ENCODE measurements at places on chromosomes 4 and X.

DNA sequence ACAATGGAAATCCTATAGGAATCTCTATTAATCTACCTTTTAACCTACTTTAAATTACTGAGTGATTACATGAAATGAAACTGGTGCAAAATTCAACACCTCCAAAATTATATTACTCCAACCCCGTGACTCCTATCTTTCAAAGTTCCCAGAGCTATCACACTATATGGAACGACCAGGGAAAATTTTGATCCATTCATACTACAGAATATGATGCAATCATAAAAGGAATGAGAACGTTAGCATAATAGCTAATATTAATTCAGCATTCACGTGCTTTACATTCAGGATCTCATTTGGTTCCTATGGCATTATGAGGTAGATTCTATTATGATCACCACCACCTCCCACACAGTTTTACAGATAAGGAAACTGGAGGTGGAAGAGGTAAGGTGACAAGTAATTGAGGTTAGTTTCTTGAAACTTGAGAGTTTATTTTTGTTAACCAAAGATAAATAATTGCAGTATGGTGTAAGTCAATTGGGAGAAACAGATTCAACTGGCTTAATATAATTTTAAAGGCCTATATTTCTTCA lies 29.4 kb upstream of the INTS6L start:
- no peak for DNase-seq

GRCh38 chrX:2538031-2538757 lies 37.4 kb upstream of the DHRSX start:
- no peak for DNase-seq

DNA sequence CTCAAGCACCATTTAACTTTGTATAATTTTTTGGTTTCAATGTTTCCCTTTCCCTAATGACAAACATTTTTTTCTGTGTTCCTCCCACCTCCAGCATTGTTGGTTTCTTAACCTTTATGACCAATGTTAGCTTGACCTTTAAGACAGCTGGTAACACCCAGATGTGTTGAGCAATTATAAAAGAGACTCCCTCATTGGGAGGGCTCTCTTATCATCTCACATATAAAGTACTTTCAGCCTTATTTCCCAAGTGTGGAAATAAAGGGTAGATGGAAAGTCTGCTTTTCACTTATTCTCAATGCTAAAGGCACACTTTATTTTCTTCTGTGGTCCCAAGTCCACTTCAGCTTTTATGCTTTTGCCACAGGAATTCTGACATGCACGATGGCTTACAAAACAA lies 1420.4 kb downstream of the RAPGEF2 start:
- DNase-seq: no peak

DNA sequence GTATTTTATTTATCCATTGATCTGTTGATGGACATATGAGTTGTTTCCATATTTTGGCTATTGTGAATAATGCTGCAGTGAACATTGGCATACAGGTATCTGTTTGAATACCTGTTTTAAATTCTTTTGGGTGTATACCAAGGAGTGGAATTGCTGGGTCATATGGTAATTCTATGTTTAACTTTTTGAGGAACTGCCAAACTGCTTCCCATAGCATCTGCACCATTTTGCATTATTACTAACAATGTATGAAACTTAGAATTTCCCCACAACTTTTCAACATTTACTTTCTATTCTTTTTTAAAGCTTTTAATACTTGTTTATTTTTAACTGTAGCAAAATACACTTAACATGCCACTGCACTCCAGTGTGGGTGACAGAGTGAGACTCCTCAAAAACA lies 57.0 kb upstream of the MSN start:
- DNase-seq: no peak

DNA sequence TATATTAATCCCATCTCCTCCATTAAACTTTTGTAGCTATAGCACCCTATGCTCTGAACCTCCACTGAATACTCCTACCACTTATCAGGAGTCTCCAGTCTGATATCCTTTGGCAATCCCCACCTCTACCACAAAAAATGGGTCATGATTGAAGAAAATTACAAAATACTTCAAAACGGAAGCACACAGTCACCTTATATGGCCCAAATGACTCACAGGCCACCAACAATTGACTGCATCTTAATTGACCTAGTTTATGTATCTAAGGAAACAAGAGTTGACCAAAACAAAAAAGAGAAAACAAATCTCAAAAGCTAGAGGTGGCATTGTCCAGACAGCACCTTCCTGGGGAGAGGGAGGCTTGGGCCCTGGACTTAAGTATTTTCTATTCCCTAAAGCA lies 120.0 kb upstream of the DIAPH2 start:
- no peak for DNase-seq

GRCh38 chrX:108332281-108332680 lies 105.9 kb downstream of the COL4A6 start:
- no peak for DNase-seq

DNA sequence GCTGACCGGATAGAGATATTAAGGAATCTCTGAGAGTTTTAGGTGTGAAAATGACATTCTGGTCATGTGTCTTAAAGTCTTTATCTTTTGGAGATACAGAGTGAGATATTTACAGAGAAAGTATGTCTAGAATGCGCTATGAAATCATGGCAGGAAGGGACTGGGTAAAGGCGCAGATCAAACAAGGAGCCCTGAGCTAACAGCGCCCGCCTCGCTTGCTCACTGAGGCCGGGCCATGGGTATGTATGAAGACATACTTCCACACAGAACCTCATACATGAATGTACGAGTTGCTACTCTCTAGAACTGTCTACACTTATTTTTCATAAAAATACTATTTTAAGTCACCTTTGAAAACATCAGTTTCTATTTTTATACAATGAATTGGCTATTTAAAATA lies 20.0 kb downstream of the FAM53A start:
- DNase-seq: no peak

DNA sequence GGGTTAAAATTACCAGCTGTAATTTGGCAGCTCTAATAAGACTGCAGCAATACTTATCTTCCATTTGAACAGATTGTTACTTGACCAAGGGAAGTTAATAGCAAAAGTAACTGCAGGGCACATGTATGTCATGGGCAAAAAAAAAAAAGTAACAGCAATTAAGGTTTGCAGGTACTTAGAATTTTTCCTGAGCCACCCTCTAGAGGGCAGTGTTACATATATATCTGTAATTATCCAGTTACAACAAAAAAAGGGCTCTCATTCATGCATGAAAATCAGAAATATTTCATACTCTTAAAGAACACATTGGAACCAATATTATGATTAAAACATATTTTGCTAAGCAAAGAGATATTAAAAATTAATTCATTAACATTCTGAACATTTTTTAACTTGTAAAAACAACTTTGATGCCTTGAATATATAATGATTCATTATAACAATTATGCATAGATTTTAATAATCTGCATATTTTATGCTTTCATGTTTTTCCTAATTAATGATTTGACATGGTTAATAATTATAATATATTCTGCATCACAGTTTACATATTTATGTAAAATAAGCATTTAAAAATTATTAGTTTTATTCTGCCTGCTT lies 25.1 kb downstream of the XIAP start:
- peak; percentile 29 for DNase-seq

DNA sequence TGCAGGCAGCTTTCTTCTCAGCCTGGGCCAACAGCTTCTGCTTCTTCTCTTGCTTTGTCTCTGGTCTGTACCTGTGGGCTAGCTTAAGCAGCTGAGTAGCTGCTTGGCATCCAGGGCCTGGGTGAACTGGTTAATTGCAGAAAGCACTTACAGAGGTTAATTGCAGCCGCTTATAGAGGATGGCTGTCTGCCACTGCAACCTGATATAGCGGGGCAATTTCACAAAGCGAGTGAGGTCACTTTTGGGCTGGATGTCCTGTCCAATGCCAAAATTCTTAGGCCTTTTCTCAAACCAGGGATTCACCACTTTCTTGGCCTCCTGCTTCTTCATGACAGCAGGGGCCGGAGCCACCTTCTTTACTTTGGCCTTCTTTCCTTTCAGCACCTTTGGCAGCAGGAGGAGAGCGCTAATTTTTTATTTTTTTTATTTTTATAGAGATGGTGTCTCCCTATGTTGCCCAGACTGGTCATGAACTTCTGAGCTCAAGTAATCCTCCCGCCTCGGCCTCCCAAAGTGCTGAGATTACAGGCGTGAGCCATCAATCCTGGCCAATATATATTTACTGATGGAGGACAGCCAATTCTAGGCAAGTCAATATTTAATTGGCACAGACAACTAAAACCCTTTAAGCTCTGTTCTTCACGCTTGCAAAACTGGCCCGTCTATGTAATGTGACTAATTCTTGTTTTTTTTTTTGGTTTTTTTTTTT lies 61.0 kb downstream of the ENOPH1 start:
- DNase-seq: no peak

DNA sequence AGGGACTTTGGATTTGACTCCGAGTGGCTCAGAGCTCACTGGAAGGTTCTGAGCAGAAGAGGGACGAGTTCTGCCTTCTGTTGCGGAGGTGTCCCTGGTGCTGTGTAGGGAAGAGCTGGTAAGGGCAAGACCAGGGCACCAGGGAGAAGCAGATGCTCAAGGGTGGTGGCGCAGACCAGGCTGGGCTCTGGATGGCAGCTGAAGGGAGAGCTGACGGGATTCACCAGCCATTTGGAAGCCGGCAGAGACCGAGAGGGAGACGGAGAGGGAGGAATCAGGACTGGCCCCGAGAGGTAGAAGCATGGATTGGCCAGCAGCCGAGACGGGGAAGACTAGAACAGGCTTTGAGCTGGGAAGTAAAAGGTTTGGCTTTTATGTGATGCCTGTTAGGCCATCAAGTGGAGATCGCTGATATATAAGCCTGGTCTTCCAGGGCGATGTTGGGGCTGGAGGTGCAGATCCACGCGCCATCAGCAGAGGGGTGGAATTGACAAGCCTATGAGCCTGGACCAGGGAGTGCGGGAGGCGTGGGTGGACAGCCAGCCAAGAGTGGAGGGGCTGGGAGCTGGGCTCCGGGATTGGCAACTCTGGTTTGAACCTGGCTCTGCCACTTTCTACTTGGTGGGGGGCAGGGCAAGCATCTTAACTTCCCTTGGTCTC lies 43.4 kb downstream of the ADRA2C start:
- no peak for DNase-seq

- DNase-seq: no peak
Observed at GRCh38 chr4:29853833-29854232, 866.3 kb upstream of the PCDH7 start.

- DNase-seq: no peak
Observed at GRCh38 chr4:78644063-78644691, 92.6 kb downstream of the ANXA3 start.

GRCh38 chr4:34108391-34108790 lies 2135.9 kb downstream of the ARAP2 start:
- peak; percentile 88 for DNase-seq

DNA sequence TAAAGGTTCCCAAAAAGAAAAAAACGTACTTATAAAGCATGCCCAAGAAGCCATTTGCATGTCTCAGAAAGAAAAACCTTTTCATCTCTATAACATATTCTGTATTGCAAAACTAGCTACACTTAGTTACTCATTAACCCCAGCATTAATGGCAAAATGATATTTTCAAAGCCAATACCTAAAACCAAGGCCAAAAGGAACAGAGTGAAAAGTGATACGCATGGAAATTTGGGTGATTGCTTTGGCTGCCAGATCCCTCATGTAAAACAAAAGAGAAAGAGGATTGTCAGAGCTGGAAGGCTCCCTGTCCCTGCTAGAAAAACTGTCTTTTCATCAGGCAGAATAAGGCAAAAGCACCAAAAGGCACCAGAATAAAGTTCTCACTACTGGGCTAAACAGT lies 46.8 kb upstream of the RADX start:
- no peak for DNase-seq

DNA sequence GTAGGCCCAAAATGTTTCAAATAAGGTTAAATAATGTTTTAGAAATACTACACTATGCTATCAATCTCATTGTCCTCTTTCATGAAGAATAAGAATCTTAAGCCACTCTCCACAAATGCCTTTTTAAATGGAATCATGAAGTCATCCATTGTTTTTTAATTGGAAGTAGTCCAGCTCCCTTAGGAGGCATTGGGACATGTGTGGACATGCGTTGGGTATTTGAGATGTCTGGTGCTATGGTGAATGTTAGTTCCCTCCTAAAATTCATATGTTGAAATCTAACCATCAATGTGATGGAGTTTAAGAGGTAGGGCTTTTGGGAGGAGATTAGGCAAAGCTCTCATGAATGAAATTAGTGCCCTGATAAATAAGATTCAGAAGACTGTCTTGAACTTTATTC lies 289.0 kb downstream of the C4orf33 start:
- DNase-seq: no peak

DNA sequence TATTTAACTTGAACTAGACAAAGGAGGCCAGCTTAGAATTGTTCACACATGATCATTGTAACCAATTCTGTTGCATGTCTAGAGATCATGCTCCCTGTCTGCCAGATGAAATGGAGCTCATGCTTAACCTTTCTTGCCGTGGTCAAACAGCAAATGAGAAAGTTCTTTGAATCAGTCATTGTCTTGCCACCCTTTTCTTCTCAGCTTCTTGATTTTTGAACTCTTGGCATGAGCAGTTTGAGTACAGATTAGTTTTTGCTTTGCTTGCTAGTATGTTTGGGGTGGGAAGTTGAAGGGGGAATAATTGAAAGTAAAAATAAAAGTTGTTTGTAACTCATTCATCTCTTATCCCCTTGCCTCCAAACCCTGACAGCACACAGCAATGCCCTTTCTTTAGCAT lies 4.7 kb downstream of the MTM1 start:
- no peak for DNase-seq

- DNase-seq: peak; percentile 38
Observed at GRCh38 chr4:48261281-48261680, 8.4 kb downstream of the TEC start.

GRCh38 chrX:79366556-79366872 lies 620 bp downstream of the ITM2A start:
- no peak for DNase-seq

DNA sequence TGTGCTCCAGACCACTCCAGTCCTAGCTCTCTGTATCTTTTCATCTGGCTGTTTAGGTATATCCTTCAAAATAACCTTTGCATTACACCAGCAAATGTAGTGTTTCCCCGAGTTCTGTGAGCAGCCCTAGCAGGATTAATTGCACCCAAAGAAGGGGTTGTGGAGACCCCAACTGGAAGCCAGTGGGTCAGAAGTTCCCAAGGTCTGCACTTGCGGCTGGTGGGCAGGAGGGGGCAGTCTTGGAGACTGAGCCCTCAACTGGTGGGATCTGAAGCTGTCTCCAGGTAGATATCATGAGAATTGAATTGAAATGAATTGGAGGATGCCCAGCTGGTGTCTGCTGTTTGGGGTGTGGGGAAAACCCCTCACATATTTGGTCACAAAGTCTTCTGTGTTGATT lies 1485.3 kb upstream of the TENM3 start:
- no peak for DNase-seq

DNA sequence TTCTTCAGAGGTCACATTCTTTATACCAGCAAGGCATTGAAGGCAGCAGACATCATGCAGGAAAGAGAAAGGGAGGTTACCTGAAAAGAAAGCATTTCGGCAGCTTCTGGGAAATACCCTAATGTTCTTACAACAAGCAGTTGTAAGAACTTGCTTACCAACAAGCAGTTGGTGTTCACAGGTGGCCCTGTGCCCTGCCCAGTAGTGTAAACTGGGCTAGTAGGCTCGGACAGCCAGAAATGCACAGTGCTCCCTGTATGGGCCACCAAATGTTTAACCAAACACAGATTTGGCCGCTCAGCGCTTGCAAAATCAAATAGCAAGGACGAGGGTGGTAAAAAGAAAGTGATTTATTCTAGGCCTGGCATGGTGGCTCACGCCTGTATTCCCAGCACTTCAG lies 20.4 kb upstream of the RHOXF1 start:
- no peak for DNase-seq

- DNase-seq: no peak
Observed at GRCh38 chr4:108322497-108322896, 153.8 kb upstream of the LEF1 start.

Measured in fibroblast of skin of abdomen (primary cell).